Activated T-cell treated with anti-CD3 and anti-CD28 coated beads, Interleukin-2, amount 50 U/mL, for 1 hour (primary cell): ENCODE measurements at places on chromosomes 2 and 18.
A peak's percentile ranks its signal among the peaks of the same experiment; 100 is the strongest.

- DNase-seq: peak; percentile 45
These were observed 28.5 kb upstream of the MCFD2 start for GRCh38 chr2:46943881-46944798.

DNA sequence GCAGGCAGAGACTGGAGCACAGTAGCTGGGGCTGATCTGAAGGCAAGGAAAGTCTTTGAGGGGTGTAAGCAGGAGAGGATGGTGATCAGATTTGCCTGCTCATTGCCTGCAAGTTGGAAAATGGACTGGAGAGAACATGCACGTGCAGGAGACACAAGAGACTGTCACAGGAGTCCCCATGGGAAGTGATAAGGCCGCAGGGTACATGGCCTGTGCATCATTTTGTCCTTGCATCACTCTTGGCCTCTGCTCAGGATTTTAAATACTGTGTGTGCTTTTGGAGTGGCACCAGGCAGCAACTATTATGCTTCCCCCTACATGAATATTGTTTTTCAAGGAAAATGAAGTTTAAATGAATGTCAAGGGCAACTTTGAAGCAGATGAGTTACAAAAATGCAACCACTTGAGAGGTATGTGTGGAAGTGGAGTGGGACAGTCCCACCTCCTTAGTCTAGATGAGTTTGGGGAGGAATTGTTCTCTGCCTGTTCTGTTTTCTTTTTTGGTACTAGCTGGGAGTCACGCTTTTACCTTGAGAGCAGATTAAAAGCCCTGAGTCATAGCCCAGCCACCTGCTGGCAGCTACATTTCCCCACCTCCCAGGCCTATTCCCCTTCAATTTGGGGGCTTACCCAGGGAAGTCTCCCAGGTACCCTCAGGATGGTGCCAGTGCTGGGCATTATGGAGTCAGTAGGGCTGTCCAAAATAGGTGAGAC, 19.3 kb downstream of the MAPK4 start:
- no peak for DNase-seq

DNA sequence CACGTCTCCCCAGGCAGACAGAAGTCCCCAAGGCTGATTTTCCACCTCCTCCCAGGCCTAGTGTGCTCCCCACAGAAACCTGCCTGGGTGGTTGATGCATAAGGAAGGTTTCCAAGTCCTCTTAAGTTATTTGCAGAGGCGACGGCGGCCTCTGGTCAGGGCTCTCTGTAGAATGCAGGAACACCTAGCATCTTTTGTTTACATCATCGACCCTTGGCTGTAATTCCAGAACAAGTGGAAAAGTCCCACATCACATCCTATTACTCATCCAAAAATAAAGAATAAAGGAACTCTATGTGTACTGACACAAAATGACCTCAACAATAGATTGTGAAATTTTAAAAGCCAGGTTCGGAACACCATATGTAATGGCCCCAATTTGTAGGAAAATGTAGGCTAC, 211.1 kb downstream of the ALPK2 start:
- DNase-seq: no peak

GRCh38 chr2:103249462-103249861, 487.6 kb downstream of the TMEM182 start:
- DNase-seq: no peak

DNA sequence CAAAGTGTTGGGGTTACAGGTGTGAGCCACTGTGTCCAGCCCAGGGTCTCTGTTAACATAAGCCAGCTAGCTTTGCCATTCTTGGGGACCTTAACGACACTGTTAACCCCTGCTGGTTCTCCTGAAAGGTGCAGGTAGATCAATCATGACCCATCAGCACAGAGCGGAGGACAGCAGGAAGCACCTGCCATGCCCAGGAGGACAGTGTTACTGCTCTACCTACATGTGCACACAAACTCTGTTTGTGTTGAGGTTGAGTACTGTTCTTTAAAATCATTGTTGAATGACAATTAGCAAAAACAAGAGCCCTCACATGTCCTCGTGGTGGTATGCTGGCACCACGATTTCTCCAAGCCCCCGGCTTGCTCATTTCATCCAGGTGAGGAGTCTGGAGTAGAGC, 120.9 kb downstream of the FAM210A start:
- no peak for DNase-seq

DNA sequence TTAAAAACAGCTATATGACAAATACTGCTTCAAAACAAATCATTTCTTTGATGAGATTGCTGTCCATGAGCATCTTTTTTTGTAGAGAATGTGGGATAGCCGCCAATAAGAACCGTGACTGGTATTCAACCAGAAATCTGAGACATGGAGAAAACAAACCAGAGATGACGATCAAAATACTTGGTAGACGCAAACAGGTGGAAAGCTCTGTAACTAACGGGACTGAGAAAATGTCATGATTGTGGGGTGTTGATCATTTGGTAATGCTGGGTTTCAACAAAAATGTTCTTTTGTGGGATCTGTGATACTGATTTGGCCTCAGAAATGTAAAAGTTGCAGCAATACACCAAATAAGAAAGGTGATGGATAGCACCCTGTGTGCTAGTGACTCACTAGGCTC, 364.8 kb downstream of the NYAP2 start:
- DNase-seq: no peak

- no peak for DNase-seq
These were observed 64.3 kb upstream of the HPCAL1 start for GRCh38 chr2:10238396-10238795.

DNA sequence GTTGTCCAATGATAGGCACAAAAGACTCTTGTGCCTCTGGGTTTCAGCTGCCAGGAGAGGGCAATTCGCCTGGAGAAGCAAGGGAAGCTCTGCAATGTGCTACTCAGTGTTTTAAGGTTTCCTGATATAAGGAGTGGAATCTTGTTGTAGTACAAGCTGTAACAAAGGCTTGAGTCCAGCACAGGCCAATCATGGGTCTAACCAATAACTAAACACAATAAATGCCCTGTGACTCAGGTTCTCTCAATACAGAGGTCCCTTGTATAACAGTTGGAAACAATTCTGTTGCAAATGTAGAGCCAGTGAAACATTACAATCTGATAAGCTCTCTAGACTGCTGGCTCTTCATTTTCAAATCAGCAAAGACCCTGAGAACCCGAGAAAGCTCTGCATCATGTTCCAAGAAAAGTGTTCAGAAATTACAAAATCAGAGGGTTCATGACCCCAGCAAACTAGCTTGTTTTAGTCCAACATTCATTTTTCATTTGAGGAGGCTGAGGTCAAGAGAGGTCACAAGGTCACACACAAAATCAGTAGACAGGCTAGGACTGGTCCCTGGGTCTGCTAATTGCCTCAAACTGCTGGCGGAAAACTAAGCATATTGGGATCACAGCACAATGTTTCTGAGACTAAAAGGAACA, 59.0 kb upstream of the DNMT3A start:
- DNase-seq: no peak

- no peak for DNase-seq
These were observed 2.5 kb upstream of the HS6ST1 start for GRCh38 chr2:128320906-128321771.

DNA sequence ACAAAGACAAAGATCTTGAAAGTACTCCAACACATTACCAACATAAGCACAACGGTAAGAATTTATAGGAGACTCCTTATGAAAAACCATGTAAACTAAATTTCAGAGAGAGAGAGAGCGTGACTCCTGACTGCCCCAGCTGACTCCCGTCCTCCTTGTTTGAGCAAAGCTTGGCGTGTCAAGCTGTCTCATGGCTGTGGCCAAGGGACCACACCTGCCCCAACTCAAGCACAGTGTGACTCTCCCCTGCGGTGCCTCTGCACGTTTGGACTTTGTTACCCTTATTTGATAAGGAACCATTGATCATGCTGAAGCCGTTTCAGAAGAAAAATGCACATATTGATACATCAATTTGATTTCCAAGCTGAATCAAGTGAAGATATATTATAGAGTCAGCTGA, 124.8 kb downstream of the COL6A3 start:
- no peak for DNase-seq

GRCh38 chr2:197195518-197195917, 115.1 kb downstream of the ANKRD44 start:
- no peak for DNase-seq

DNA sequence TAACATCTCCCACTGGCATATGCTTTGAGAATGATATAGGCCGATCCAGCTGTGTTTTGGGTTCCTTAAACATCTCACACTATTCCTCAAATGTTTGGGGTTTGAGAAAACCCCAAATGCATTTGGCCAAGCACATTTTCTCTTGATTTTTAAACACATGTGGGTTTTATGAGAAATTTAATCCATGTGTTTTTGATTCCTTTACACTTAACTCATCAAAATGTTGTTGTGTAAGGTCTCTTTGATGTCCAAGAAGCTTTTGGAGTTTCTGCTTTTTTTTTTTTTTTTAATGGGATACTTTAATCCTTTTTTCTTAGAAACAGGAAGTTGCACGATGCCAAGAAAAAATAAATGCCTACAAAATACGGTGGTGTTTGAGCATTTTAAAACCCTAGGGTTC, 339.8 kb upstream of the TCF4 start:
- no peak for DNase-seq

DNA sequence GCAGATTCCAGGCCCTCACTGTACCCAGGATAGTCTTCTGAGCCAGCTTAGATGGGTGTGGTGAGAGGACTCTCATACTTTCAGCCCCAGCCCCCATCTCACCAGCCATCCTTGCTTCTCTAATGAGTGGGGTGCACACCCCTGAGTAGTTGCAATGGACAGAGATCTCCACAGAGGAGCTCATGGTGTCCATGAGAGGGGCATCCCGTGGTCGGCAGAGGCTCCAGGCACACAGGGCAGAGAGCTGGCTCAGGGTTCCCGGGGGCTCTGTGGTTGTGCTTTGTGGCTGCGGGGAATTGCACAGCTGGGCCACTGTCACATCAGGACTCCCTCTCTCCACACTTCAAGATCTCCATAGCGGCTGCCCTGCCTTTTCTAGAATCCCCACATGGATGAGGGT, 226.0 kb upstream of the PXDN start:
- no peak for DNase-seq

GRCh38 chr2:168515502-168515901, 59.4 kb downstream of the CERS6 start:
- DNase-seq: no peak

- DNase-seq: no peak
These were observed 88.4 kb upstream of the RGPD4 start for GRCh38 chr2:107738266-107738665.

GRCh38 chr2:233542507-233542906, 24.1 kb downstream of the USP40 start:
- no peak for DNase-seq

DNA sequence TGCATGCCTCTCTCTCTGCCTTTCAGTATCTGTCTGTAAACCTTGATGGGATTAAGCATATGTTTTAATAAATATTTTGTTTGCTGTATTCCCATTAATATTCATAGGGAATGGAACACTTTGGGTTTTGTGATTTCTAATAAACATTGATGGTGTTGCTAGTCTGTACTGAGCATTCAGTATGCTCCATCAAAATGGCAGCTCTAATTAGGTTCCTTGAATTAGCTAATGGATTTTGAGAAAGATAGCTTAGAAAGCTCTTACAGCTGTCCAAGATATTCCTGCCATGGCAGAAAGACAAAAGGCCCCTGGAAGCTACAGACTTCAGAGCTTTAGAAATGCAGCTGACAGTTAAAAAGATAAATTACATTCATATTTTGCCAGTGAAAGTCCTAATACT, 199.2 kb upstream of the NRP2 start:
- DNase-seq: no peak

- DNase-seq: no peak
These were observed 177.0 kb downstream of the TGIF1 start for GRCh38 chr18:3626929-3627458.

DNA sequence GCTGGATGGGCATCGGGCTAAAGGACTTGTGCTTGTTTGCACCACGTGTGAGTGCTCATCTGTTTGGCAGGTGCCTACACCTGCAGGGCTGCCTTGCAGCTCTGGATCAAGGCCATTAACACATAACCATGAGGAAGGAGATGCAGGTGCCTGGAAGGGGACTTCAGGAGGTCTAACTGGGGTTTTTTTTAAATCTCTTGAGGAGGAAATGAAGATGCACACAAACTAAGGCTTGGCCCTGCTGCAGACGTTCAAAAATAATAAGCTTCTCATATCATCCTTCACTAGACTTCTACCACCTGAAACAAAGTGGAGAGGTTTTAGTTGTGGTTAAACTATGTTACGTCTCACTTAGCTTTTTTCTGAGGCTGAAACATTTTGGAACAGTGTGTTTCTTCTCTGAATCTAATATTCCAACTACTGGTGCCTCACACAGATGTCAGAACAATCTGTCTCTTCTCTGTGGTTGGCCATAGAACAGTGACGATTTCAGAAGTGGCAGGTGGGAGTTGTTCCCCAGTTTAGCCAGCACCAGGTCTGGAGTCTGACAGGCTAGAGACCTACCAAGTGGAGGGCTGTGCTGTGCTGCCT, 36.5 kb downstream of the BCL2L11 start:
- DNase-seq: no peak

DNA sequence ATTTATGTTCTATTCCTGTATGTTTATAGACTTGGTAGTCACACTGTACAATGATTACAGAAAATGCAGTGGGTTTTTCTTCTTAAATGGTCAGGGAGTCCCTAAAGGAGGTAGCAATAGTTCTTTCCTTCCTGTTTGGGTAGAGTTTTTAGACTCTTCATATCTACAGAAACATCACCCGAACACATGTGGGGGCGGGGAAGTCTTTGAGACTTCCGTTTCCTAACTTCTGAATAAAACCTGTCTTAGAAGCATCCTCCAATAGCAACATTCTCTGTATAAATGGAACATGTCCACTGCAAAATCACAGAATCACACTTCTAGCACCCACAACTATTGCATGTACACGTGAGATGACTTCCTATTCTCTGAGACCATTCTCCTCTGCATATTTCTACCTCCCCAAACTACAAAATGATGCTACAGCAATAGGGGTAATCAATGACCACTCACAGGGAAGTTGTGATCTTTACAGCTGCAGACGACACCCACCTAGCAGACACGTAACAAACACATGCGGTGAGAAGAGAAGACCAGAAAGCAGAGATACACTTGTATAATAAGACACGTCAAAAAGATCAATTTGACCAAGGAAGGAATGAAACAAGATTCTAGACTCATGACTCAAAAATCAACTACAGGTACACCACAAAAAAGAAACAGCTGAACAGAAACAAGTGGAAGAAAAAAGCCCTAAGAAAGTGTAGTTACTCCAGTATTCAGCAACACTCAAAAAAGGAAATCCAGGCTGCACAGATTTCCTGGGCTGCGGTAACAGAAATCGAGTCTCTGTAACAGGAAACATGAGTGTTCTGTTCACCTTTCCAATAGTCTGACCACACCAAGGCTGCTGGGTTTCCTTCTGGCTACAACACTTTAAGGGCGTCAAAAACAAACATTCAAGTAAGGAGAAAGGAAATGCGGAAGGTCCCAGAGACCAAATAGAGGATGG, 120.4 kb downstream of the ZNF516 start:
- DNase-seq: no peak
